HCEC 1CT (cell line): ENCODE measurements at places on chromosomes 13 and 19.
A peak's percentile ranks its signal among the peaks of the same experiment; 100 is the strongest.

GRCh38 chr13:114019367-114019766 is 45.5 kb upstream of the C13orf46 start:
- DNase-seq: no peak

DNA sequence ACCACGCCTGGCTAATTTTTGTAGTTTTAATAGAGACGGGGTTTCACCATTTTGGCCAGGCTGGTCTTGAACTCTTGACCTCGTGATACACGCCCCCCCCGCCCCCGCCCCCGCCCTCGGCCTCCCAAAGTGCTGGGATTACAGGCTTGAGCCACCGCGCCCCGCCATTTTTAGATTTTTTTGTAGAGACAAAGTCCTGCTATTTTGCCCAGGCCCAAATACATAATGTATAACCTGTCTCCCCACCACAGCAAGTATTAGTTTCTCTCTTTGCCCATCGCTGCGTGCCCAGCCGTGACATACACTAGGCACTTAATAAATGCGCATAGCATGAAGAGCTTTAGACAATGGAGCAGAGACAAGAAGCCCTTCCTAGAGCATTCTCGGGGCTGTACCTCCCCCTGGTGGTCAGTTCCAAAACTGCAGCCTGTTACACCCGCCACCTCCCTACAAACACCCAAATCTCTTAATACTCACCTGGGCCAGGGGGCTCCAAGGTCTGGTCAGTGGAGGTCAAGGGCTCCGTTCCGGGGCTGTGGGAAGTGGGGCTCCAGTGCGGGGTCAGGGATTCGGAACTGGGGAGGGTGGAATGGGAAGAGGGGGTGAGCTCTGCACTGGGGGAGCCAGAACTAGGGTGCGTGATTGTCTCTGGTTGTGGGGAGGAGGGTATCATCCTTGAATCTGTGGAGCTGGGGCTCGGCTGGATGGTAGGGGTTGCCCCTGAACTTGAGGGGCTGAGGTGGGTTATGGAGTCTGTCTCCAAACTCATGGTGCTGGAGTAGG is 22.5 kb downstream of the IQCN start:
- peak; percentile 47 for DNase-seq

GRCh38 chr13:69683921-69684686 is 423.5 kb upstream of the ATXN8OS start:
- no peak for DNase-seq

GRCh38 chr13:112772539-112772909 is 82.7 kb downstream of the ATP11A start:
- DNase-seq: no peak

- no peak for DNase-seq
Observed at GRCh38 chr13:103287659-103288058, 221.4 kb upstream of the SLC10A2 start.

DNA sequence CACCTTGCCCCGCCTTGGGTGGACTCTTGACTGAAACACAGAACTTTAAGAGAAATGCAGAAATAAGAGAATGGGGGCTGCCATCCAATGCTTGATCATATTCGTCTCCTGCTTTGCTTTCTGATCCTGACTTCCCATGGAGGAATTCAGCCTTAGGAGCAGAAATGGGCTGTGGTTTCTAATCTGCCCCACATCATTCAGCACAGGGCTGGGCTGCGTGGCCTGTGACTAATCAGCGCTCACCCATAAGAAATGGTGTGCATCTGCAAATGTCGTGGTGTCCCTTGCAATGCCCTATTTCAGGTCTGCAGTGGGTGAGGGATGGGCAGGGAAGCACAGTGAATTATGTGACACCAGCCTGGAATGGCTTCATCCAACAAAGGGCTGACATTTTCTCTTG is 60.7 kb upstream of the URI1 start:
- DNase-seq: no peak

- no peak for DNase-seq
Observed at GRCh38 chr13:34039678-34040077, 221.7 kb downstream of the RFC3 start.

GRCh38 chr13:55517312-55517711 is 1623.4 kb upstream of the PRR20A start:
- DNase-seq: no peak

DNA sequence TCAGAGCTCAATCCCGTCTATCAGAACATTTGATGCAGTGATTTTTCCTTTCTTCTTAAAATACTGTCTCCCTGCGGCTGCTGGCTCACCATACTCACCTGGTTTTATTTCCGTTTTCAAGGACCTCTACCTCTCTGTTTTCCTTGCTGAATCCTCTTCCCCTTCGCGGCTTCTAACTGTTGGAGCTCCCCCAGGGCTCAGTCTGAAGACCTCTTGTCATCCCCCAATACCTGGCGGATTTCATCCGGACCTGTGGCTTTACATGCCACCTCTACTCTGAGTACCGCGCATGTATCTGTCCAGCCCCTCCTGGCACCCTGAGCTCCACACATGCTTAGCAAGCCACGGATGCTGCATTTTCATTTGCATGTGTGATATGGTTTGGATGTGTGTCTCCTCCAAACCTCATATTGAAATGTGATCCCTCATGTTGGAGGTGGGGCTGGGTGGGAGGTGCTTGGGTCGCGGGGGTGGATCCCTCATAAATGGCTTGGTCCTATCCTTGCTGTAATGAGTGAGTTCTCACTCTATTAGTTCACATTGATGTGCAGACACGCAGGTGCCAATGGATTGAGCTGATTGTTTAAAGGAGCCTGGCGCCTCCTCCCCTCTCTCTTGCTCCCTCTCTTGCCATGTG is 106.2 kb upstream of the LSM14A start:
- no peak for DNase-seq

DNA sequence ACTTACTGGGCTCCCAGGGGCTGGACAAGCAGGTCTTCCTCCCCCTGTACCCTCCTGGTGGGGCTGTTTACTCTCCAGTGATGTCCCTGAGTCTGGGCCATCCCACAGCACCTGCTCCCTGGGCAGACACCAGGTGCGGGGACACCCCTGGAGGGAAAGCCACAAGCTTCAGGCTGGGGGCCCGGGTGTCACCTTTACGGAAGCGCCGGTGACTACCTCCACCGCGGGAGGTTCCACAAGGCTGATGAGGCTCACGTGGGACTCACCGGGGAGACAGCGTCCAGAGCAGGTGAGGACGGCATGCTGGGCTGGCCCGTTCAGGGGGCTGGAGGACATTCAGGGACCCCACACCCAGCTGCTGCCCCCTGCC is 24.9 kb downstream of the NFILZ start:
- no peak for DNase-seq

GRCh38 chr19:18763674-18764590 is 27.2 kb downstream of the COMP start:
- DNase-seq: peak; percentile 57

GRCh38 chr13:50783066-50783465 is 60.4 kb downstream of the DLEU7 start:
- no peak for DNase-seq

DNA sequence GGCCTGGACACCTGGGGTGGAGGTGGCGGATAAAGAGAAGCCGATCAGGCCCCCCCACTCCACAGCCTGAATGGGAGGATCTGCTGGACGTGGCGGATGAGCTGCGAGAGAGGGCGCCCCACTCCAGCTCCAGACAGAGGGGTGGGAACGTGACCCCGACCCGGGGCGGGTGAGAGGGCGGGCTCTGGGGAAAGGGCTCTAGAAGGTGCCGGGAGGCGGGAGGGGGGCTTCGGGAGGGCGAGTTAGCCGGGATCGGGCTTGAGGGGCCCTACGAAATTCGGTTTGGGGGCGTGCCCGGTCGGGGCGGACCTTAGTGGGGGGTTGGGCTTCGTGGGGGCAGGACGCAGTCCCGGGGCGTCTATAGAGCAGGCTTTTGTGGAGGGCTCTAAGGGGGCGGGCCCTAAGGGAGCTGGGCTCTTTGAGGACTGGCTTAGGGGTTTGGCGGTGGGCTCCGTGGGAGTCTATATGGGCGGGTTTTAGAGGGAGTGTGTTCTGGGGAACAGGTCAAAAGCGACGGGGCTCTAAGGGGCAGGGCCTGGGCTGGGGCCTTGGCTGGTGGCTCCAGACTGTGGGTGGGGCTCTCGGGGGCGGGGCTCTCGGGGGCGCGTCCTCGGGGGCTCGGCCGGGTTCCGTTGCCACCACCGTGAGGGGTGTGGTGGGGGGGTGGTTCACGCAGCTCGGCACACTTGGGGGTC is 4.1 kb upstream of the NANOS3 start:
- DNase-seq: no peak

DNA sequence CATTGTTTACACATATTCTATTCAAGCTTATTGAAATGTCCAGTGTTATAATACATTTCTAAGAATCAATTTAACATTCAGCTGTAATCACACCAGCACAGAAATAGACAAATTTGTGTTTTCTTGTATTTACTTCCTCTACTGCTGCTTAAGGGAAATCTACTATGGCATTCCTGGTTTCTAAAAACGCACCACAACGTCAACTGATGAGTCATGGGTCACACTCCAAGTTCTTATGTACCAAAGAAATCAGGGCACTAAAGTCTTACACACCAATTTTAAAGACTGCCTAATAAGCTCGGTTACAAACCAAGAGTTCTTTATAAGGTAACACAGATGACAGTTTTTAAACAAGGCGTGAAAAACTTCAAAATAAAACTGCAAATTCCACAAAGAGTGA is 13.2 kb downstream of the LNX2 start:
- DNase-seq: peak; percentile 83

DNA sequence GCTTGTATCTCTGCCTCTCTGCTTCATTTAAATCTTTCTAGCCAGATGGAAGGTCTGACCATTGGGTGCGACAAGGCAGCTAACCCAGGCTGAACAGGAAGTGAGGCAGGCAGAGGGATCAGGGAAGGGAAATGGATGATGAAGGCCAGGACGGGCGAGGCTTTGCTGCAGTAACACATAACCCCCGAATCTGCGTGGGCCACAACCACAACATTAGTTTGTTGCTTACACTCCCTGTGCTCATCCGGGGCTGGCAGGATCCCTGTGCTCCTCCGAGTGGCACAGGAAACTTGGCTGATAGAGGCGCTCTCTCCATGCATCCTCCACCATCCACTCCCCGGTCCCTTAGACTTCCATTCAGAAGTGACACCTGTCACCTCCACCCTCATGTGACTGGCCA is 1.1 kb upstream of the FLT3LG start:
- DNase-seq: no peak

DNA sequence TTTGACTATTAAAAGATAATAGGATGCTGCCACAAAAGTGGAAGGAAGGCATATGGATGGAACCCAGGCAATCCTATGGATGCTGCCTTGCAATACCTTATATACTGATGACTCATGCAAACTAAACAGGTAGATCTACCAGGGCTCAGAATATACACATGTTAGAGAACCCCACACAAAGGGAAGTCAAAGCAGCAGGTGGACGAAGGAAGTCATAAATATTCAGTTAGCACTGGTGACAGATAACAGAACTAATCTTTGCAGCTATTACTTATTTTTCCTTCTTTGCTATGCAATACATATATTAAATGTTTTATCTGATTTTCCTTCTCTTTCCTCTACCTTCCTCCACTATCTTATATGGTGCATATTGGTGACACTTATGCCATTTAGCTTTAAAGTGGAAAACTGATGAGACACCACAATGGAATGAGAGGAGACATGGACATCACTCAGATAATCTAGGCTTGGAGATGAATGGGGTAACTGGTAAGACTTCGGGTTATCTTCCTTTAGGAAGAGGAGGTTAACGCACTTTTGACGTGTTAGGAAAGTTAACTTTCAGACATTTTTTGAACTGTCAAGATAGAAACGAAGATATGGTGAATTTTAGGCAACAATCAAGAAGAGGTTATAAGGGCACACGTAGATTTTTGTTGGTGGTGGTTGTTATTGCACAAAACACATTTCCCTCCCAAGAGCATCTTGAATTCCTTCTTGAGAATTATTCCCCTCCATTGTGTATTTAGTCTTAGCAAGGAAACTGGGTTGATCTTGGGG is 39.8 kb upstream of the MBNL2 start:
- no peak for DNase-seq

- no peak for DNase-seq
Observed at GRCh38 chr13:24893863-24894262, 129.9 kb downstream of the RNF17 start.

- no peak for DNase-seq
Observed at GRCh38 chr19:3045885-3046697, 16.2 kb downstream of the TLE5 start.

GRCh38 chr19:47363758-47364531 is 14.8 kb downstream of the DHX34 start:
- peak; percentile 81 for DNase-seq

GRCh38 chr19:49894879-49895565 is 1.7 kb downstream of the IL4I1 start:
- DNase-seq: no peak

DNA sequence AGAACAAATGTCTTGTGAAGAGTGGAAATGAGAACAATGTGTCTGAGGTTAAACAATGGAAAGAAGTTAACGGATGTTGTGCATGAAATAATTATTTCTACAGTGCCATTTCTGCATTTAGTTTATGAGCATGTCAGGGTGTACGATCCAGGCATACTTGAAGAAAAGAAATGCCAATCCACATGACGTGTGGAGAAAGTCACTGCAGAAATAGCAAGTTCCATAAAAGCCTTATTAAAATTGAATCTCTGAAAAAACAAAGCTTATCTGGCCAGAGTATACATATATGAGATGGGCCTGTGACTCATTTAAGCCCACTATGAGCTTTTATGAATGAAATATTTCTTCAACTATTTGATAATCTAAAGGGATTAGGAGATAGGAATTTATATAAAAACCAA is 426.1 kb downstream of the EFNB2 start:
- no peak for DNase-seq

- DNase-seq: no peak
Observed at GRCh38 chr19:46611776-46612175, 10.6 kb downstream of the CALM3 start.

GRCh38 chr19:16015805-16016173 is 60.5 kb upstream of the TPM4 start:
- DNase-seq: no peak
